ENCODE measurements at places on chromosomes 2 and 18.

GRCh38 chr2:8018956-8019355 lies 662.9 kb upstream of the ID2 start:
- DNase-seq: no peak

DNA sequence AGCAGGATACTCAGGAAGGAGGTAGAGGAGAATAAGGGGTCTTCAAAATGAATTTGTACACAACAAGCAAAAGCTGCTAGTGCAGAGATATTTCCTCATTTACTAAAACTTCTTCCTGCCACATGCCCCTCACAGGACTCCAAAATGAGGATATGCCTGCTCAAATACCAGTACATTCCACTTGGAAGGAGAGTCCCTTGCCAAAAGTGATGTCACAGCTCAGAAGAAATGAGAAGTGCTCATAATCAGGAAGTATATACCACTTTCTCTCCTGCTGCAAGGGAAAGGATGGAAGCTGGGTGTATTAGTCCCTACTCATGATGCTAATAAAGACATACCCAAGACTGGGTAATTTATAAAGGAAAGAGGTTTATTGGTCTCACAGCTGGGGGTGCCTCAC lies 87.7 kb upstream of the FSHR start:
- no peak for DNase-seq

GRCh38 chr2:225052703-225053102 lies 10.4 kb upstream of the DOCK10 start:
- DNase-seq: no peak

GRCh38 chr2:60440079-60440766 lies 113.2 kb downstream of the BCL11A start:
- DNase-seq: no peak

GRCh38 chr18:69755041-69755440 lies 192.6 kb downstream of the CD226 start:
- DNase-seq: no peak

- peak; percentile 7 for DNase-seq
These were observed 299.6 kb downstream of the NDUFA10 start for GRCh38 chr2:239725551-239725890.

- DNase-seq: no peak
These were observed 26.2 kb downstream of the STK39 start for GRCh38 chr2:168220965-168221819.

All from right hindlimb (tissue), 1 donor.